ENCODE measurements at places on chromosomes 16 and 17.

GRCh38 chr17:63837962-63838600 lies 4.4 kb downstream of the SMARCD2 start:
- no peak for DNase-seq

DNA sequence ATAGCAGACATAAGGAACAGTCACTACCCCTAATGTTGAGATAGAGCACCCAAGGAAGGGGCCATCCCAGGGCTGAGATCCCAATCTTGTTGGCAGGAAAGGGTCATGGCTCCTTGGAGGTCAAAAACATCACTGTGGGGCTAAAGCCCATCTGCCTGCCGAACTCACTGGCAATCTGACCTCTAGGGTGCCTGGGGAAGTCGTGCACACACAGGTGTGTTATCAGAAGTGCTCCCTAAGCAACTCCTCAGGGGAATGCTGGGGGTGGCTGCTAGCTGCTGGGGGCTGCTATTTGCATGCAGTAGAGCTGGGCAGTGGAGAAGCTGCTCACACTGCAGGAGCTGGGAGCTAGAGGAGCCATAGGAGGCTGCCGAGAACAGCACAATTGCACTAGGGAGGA lies 47.5 kb upstream of the PHOSPHO1 start:
- no peak for DNase-seq

DNA sequence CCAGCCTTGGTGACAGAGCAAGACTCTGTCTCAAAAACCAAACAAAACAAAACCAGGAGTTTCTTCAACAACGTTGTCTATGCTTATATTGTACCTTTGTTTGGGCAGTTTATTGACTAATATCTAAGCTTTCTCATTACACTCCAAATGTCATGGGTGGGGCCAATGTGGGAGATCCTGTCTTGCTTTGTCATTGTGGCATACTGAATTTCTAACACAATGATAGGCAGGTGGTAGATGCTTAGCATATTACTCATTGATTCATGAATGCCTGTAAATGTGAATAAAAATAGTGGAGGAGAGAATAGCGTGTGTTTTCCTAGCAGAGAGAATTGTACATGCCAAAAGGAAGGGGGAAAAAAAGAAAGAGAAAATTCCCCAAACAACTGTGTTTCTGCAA lies 802.5 kb upstream of the EEF2KMT start:
- DNase-seq, result no peak

GRCh38 chr17:15946611-15947120 lies 1.7 kb downstream of the ADORA2B start:
- DNase-seq, result no peak

DNA sequence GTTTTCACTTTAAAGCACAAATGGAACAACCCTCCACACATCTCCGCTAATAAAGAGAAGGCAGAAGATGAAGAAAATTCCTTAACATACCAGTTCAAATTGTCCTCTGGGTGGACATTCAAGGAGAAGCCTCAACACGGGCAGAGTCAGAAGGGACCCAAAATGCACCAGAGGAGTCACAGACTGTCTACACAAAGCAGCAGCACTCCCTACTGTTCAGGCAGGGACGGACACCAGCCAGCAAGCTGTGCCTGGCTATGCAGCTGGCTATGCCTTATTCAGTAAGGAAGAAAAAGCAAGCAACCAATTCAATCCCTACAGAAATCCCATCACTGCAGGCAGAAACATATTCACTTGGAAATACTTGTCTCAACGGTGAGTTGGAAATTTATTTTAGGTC lies 8.1 kb downstream of the DNAJC7 start:
- DNase-seq, result no peak

GRCh38 chr16:89364606-89365005 lies 125.8 kb downstream of the ANKRD11 start:
- DNase-seq, result no peak

- DNase-seq, result peak; percentile 91
Measured at GRCh38 chr17:44363613-44364159, at the start of gene FAM171A2. FAM171A2 (minus strand) TSS chr17:44363853; CDS start chr17:44363714, 139 bp downstream.

DNA sequence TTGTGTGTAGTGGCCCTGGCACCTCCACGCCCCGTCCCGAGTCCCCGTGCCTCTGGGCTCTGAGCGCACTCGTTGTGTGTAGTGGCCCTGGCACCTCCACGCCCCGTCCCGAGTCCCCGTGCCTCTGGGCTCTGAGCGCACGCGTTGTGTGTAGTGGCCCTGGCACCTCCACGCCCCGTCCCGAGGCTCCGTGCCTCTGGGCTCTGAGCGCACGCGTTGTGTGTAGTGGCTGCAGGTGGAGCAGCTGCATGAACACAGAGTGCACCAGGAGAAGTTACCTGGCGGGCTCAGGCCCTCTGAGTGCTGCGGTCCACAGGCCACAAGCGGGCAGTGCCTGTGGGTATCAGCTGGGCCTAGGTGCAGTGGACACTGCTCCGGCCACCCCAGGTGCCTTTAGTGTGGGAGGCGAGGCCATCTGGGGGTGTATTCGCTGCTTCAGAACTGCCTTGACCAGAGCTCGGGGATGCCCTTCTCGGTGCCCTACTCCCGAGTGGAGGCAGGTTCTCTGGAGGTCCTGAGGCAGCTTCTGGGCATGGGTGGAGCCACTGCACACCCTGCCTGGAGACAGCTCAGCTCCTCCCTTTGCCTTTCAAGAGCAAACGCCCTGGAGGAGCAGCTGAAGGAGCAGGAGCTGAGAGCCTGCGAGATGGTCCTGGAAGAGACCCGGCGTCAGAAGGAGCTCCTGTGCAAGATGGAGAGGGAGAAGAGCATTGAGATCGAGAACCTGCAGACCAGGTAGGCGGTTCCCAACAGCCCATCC lies 17.3 kb upstream of the CAPN15 start:
- DNase-seq, result no peak

DNA sequence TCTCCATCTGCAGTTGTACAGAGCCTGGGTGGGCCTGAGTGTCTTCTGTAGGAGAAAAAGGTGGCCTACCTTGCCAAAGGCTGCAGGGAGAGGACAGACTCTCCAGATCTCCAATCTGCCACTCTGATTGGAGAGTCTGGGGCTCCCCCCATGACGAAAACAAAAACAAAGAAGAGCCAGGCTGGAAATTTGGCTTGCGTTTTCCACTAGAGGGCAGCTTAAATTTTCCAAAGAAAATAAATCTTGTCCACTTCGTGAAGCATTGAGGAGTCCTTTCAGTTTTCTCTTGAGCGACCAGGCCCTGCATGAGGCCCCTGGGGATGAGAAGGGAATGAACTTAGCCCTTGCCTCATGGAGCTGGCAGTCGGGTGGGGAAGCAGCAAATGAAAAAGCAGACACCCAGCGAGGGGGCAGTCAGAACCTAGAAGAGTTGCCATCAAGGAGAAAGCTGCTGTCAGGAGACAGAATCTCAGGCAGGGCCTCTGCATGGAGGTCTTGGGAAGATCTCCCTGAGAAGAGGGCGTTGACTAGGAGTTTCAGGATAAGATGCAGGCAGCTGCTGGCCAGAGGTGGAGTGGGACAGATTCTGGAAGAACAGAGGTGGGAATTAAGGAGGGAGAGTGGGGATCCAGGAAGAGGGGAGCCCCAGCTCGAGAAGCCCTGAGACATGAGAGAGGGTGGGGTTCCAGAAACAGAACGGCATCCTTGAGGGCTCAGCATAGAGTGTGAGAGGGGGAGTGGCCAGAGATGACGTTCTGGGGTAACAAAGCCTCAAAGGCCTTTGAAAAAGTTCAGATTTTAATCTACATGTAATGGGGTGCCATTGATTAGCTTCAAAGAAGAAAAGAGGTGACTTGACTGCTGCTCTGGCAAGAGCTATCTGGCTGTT lies 8.4 kb upstream of the SHCBP1 start:
- peak; percentile 50 for DNase-seq

- no peak for DNase-seq
Measured at GRCh38 chr17:35895636-35896587, 15.8 kb upstream of the CCL5 start.

DNA sequence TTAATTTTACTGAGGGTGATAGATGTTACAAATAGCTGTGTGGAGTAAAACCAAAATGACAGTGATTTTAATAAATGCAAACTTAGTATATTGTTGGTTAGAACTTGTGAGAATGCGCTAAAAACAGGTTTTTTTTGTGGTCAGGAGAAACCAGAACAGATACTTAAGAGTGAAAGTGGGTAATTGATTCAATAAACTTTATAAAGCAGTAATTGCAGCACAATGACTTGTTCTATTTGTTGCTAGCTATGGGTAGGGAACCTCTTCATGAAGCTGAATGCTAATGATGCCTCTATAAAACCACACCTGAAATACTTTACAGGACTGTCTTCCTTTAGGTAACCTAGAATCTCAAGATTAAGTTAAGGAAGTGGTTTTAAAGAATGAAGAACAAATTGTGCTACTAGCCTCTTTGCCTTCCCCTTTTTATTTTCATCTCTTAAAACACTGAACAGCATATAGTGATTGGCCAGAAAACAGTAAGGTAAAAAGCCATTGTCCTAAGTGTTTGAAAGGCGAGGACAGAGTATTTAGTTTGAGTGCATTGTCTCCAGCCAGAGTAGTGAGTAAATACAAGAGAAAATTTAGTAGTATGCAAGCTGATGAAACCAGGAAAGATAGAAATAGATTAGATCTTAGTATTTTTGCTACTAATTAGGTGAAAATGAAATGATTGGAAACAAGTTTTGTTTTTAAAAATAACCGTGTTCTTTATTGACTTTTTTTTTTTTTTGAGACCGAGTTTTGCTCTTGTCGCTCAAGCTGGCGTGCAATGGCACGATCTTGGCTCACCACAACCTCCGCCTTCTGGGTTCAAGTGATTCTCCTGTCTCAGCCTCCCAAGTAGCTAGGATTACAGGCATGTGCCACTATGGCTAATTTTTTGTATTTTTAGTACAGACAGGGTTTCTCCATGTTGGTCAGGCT lies 6.0 kb downstream of the GGNBP2 start:
- no peak for DNase-seq

GRCh38 chr17:56762988-56763387 lies 70.7 kb downstream of the C17orf67 start:
- DNase-seq, result no peak

DNA sequence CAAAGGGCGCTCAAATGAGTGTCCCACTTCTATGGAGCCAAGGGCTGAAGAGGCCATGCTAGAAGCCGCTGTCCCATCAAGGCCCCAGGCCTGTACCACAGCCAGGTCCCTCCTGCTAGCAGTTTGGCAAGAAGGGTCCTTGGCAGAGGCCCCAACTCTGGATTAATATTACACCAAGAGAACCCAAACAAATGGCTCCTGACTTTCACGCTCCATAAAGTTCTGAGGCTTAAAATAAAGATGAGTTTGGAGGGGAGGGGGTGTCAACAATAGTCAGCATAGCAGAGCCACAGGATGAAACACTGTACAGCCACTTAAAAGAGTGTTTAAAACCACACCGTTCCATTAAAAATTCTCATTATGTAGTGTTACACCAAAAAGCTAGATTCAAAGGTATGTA lies 30.5 kb downstream of the CUEDC1 start:
- no peak for DNase-seq

GRCh38 chr16:86609115-86609514 lies 30.8 kb downstream of the FOXL1 start:
- DNase-seq, result no peak

DNA sequence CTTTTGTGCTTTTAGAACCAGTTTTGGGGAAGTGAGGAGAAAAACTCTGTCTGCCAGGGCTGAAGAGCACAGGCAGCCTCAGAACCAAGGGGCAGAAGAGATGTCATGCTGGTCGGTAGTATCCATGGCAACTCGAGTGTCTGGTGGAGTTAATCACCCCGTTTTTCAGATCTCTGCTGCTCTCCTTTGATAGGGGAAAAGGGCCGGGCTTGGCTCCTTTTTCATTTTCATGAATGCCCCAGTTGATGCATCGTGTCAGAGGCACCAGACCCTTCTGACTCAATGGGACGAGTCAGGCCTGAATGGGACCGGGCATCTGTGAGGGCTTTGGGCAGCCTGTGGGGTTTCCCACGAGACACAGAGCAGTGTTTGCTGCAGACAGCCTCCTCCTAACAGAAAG lies 304.6 kb downstream of the ABCC12 start:
- DNase-seq, result no peak

DNA sequence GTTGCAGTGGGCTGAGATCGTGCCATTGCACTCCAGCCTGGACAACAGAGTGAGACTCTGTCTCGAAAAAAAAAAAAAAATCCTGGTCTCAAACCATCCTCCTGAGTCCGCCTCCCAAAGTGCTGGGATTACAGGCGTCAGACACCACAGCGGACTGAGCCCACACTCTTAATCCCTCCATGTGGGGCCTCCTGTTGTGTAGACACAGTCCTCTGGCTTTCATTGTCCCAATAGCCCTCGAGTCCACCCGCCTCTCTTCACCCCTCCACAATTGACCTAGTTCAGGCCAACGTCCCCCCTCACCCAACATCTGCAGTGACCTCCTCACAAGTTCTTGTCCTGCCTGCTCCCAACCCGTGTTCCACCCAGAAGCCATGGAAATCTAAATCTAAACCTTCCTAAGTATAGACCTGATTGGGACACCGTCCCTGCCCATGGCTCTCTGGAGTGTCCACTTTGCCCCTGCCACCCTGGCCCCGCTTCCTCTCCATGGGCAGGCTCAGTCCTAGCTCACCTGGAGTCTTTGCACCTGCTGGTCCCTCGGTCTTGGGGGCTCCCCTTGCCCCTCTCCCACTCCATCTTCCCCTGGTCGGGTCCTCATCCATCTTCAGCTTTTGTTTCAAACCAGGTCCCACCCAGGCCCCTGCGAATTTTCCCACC lies 46.7 kb downstream of the HAPSTR1 start:
- no peak for DNase-seq

- DNase-seq, result no peak
Measured at GRCh38 chr17:65994679-65995078, 197.3 kb downstream of the CEP112 start.

DNA sequence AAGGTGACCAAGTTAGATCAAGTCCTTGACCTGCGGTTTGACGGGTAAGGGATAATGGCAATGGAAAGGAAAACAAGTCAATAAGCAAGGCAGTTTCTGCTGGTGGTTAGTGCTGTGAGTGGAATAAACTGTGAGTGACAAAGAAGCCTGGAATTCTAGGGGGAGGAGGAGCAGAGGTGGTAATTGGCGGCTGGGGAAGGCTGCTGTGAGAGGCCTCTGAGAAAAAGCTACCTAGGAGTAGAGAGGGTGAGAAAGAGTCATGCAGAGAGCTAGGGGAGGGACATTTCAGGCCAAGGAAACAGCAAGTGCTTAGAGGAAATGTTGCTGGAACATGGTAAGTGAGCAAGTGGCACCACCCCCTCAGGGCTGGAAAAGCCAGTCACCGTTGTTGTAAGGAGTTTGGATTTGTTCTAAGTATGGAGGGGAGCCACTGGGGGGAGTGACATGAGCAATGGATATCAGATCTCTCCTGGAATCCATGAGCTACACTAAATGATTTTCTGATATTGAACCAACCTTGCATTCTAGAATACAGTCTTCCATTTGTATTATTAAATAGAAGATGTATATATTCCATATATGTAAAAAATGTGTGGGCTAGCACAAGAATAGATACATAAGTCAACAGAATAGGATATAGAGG lies 6.7 kb downstream of the NLRC3 start:
- no peak for DNase-seq

- no peak for DNase-seq
Measured at GRCh38 chr17:28141773-28142172, 99.3 kb downstream of the NLK start.

Data from HEK293T (cell line).